ENCODE measurements at places on chromosomes 12 and 14.

DNA sequence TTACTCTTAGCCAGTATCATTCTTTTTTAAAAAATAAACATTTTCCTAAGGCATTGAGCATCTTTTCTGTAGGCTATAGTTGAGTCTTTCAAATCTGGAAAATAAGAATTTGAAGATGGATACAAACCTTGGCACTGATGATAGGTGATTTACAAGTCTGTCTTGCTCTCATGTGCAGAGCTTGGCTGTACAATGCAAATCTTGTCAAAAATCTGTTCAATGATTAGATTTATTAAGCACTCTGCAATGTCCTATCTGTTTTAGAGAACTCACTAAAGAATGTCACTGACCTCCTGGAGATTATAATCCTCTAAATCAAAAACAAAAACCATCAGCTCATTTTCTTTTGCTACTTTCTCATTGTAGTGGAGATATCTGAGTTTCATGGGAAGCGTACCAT lies 42.8 kb upstream of the AMIGO2 start:
- DNase-seq = no peak

DNA sequence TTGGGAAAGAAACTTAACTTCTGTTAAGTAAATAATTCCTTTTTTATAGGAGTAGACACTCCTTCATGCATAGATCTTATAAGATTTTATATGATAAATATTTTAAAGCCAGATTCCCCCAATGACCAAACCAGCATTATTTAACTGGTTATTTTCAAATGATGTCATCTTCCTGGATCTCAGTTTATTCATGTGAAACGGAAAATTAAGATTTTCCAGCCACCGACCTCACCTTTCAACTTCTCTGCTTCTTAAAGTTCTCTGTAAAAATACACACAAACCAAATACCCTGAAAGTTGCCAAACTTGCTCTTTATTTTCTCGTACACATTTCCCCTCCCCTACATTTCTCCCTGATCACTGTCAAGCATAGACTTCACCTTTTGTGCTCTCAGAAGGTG lies 364.2 kb downstream of the GALC start:
- no peak for DNase-seq

- no peak for DNase-seq
Measured at GRCh38 chr12:54026640-54027441, 1.4 kb upstream of the HOXC6 start.

- DNase-seq = no peak
Measured at GRCh38 chr12:93184672-93185368, 192.9 kb upstream of the NUDT4 start.

GRCh38 chr12:12210983-12211382 lies 55.9 kb downstream of the LRP6 start:
- DNase-seq = no peak

GRCh38 chr14:77620222-77620870 lies 3.9 kb upstream of the SPTLC2 start:
- DNase-seq = no peak

DNA sequence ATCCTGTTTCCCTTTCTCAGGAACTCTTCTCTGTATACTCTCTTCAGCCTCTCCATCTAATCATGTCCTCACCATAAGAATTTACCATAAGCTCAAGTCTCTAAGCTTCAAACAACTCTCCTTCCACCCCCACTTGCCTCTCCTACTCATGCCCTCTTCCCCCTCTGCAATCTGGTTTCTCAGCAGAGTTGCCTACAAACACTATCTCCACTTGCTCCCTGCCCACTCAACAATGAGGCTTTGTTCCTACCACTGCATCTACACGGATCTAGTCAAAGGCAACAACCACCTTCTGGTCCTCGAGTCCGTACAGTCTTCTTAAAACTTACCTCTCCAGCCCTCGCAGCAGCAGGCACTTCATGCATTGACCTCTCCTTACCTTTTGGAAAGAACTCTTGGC lies 17.2 kb upstream of the FBLN5 start:
- DNase-seq = no peak

- DNase-seq = no peak
Measured at GRCh38 chr14:67833403-67833802, 13.8 kb downstream of the RAD51B start.

DNA sequence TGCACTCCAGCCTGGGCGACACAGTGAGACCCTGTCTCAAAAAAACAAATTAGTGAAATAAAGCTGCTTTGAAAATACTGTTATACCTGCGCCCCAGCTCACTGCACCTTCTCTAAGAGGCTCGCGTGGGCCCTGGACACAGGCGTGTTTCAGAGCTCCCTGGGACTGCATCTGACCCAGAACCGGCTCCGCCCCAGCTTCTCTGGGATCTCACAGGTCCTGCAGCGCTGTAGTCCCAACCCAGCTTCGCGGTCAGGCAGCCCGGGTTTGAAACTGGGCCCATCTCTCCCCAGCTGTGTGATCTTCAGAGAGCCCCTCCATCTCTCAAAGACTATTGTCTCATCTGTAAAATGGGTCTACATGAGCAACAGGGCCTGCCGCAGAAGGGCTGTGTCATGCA lies 7.5 kb downstream of the RIMBP2 start:
- no peak for DNase-seq

DNA sequence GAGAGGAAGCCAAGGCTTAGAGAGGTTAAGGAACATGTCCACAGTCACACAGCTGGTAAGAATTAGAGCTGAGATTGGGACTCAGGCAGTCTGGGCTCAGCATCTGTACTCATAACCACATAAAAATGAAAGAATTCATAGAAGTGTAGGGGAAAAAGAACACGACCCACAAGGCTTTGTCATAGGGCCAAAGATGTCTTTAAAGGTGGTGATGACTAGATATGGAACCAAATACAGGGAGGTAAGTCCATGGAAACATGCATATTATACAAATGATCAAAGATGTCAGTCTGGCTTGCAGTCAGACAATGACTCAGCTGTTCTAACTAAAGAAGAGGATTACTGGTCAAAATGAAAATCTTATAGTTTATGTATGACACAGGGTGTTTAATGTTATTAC lies 7.2 kb upstream of the SSPN start:
- no peak for DNase-seq

DNA sequence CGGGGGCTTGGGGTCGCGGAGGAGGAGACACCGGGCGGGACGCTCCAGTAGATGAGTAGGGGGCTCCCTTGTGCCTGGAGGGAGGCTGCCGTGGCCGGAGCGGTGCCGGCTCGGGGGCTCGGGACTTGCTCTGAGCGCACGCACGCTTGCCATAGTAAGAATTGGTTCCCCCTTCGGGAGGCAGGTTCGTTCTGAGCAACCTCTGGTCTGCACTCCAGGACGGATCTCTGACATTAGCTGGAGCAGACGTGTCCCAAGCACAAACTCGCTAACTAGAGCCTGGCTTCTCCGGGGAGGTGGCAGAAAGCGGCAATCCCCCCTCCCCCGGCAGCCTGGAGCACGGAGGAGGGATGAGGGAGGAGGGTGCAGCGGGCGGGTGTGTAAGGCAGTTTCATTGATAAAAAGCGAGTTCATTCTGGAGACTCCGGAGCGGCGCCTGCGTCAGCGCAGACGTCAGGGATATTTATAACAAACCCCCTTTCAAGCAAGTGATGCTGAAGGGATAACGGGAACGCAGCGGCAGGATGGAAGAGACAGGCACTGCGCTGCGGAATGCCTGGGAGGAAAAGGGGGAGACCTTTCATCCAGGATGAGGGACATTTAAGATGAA lies 630 bp downstream of the FOS start:
- no peak for DNase-seq

DNA sequence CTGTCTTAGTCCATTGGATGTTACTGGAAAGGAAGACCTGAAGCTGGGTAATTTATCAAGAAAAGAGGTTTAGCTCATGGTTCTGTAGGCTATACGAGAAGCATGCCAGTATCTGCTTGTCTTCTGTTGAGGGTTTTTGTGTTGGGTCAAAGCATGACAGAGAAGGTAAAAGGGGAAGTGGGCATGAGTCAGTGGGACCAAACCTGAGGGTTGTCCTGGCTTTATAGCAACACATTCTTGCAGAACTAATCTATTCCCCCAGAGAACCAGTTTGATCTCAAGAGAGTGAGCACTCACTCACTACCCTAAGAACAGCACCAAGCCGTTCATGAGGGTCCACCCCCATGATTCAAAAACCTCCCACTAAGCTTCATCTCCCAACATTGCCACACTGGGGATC lies 19.0 kb upstream of the KRAS start:
- DNase-seq = no peak

DNA sequence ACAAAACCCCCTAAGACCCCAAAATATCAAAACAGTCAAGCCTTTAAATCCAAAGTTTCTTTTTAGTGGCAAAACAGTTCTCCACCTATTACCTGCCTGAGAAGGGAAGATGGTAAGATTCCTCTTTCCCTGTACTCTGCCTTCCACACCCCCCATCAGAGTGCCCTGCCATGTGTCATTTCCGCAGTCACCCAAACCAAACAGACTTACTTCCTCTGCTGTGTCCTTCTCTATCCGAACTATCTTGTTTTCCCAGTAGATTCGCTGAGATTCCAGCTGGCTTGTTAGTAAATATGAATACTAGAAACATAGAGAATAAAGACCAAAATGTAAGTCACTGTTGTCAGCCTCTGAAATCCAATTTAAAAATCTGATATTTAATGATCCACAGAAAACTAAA lies 30.4 kb downstream of the BRAP start:
- DNase-seq = no peak

DNA sequence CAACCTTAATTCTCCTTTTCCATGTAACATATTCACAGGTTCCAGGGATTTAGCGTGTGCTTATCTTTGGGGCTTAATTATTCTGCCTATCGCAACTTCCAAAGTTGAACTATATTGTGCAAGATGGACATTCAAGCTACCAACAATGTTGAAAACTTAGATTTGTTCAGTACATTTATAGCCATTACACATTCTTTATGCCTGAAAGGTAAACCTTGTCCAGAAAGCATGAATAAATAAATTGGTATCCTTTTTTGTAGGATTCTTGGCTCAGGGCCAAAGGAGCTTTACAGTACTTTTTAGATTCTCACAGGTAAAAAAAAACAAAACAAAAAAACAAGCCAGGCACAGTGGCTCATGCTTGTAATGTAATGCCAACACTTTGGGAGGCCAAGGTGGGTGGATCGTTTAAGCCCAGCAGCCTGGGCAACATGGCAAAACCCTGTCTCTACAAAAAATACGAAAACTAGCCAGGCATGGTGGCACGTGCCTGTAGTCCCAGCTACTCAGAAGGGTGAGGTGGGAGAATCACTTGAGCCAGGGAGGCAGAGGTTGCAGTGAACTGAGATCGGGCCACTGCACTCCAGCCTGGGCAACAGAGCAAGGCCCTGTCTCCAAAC lies 3.3 kb downstream of the C12orf56 start:
- DNase-seq = no peak

DNA sequence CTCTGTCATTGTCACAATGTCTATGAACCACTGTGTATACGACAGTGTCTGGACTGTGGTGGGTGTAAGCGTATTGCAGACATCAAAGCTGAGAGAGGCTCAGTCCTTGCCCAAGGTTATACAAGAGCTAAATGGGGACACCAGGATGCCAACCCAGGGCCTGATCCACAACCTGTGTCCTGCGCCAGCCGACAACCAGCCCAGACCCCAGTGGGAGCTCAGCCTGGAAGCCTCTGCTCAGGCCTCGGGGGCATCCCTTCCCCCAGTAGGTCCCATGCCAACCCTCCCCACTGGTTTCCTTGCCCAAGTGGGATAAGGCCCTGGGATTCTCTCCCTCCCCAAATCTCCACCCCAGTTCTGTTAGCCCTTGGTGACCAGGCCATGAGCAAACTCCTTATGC lies 54.3 kb downstream of the LTBP2 start:
- no peak for DNase-seq

DNA sequence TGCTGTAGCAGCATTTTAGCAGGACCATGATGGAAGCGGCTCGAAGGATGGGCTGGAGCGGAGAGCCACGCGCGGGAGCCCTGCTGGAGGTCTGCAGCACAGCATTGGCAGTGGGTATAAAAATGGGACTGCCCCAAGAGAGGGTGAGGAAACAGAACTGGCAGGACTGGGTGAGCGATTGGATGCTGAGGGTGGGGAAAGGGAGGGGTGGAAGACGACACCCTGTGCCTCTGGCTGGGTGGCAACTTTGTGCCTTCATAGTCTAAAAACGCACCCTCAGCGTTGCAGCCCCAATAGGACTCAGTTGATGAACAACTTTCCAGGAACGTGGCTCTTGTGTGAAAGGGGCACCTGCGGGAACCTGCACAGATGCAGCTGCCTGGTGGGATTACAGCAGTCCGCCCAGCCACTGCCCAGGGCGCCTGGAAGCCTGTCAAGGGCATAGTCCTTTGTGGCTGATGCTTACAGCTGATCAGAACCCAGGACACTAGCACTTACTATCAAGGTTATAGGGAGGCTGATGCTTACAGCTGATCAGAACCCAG lies 73.0 kb downstream of the NINJ2 start:
- no peak for DNase-seq

DNA sequence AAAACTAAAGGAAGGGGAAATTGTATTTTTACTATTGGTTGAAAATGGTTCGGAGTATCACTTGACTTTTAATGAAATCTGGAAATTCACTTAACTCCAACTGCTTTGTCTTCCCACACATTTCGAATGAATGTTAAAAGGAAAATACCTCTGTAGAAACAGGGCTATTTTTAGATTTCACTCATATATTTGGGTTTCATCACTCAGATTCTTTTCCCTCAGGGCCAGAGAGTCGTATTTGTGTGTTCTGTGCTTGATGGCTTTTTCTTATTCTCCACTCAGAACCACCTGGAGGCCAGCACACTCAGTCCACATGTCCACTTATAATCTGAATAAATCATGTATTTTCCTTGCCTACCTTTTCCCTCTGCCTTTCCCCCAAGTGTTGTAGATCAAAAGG lies 40.0 kb downstream of the DAAM1 start:
- DNase-seq = no peak

GRCh38 chr14:32453857-32454810 lies 125.0 kb downstream of the AKAP6 start:
- DNase-seq = no peak

DNA sequence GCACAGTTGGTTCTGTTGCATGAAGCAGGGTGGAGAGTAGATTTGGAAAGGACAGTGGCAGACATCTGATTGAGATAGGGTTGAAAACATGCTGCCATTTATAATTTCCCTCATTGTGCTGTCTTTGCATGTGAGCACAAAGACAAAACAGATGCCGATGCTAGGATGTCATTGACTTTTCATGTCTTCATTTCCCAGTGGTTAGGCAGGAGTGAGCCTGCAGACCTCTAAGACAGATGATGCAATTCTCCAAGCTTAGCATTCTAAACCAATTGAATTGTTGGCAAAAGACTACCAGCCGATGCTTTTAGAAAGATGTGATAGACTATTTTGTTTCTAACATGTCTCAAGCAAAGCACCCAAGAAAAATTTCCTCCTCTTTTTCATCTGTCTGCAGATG lies 37.1 kb upstream of the PELI2 start:
- no peak for DNase-seq

GRCh38 chr12:72523754-72524153 lies 251.6 kb downstream of the TRHDE start:
- no peak for DNase-seq

GRCh38 chr12:128383357-128383937 lies 116.5 kb downstream of the TMEM132C start:
- no peak for DNase-seq

GRCh38 chr12:29882846-29883245 lies 99.1 kb upstream of the TMTC1 start:
- no peak for DNase-seq

Data from activated CD4-positive, alpha-beta T cell treated with anti-CD3 and anti-CD28 coated beads for 24 hours (primary cell).